ELF-1 (cell line): ENCODE measurements at places on chromosomes 1 and 21.

GRCh38 chr1:23376890-23377811 lies 7.5 kb upstream of the ZNF436 start:
- peak; percentile 40 for DNase-seq

DNA sequence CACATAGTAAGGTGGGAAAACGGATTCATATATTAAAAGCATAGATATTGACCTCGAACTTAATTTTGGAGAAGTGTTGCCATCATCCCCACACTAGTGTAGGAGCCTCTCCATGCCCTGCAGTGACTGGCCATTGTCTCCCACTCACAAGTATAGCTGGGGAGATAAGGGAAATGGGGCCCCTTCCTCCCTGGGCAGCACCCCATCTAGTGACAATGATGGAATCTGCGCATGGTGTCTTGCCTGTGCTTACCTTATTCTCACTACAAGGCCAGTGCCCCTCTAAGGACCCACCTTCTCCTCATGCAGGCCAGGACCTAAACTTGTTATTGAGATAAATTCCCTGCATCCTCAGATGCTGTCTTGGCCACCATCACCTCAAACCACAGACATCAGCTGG lies 374.9 kb downstream of the NTNG1 start:
- no peak for DNase-seq

- no peak for DNase-seq
Observed at GRCh38 chr21:40496116-40496515, 350.8 kb downstream of the DSCAM start.

DNA sequence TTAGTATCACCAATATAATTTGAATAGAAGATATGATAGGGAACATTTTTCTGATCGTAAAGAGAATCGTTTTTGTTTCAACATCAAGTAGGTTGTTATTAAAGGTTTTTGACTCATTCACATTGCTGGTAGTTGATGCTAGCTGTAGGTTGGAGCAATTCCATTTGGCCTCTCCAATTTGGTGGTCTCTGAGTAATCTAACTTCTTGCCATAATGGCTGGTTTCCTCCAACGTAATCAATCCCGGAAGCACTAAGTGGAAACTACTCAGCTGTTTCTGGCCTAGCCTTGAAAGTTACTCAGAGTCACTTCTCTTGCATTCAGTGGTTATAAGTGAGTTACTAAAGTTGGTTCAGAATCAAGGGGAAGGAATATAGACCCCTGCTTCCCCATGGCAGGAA lies 26.0 kb downstream of the RCOR3 start:
- no peak for DNase-seq

GRCh38 chr1:199020904-199021303 lies 382.1 kb downstream of the PTPRC start:
- DNase-seq, result no peak

DNA sequence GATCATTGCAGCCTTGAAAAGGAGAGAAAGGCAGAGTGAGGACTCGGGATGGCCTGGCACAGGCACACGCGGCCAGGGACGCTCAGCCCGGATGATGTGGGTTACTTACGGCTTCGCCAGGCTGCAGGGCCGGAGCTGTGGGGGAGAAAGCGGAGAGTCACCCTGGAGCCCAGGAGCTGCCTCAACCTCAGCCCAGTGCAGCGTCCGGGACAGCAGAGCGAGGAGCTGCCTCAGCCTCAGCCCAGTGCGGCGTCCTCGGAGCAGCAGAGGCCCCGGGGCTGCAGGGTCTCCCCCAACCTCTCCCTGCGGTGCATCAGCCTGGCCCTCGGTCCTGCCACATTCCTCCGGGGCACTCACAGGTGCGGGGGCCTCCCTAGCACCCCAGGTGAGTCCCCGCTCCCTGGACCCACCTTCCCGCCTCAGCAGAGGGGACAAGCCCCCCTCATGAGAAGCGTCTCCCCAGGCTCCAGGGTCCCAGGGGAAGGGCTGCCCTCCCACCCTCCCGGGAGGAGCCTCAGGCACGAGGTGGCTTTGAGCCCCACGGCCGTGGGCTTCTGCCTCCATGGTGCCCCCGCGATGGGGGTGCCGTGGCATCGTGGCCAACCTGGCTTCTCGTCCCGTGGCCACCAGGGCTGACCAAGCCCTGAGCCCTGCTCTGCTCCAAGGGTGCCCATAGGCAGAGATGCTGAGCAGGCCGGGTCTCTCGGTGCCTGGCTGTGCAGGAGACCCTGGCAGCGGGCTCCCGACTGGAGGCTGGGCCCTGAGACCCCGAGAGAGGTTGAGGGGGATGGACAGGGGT lies 10.5 kb upstream of the RNF223 start:
- DNase-seq, result no peak

GRCh38 chr1:98827041-98827440 lies 165.5 kb downstream of the SNX7 start:
- no peak for DNase-seq

DNA sequence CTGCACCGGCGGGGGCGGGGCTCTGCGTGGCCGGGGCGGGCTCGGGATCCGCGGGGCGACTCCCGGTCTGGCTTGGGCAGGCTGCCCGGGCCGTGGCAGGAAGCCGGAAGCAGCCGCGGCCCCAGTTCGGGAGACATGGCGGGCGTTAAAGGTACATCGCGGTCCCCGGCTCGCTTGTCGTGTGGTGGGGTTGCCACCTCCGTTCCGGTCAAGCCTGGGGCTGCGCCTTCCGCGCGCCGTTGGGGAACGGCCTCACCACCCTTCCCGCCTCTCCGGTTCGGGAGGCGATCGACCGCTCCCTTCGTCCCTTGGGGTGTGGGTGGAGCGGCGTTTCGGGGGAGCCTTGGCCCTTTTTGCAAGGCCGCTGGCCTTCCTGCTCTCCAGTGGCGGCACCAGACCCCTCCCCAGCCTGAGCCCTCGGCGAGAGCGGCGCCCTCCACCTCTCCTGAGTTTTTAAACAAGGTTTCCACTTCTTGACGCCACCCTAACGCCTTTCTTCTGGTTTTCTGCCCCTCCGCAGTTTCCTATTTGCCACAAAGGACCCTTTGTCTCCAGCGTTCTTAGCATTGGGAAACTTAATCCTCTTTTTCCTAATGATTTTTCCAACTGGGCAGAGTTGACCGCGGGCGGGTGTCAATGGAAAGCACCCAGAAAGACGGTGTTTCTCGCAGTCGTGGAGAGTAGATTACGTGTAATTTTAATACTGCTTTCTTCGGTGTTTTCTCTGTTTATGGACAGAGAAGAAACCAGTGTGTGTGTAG lies at the start of the genes LEPR and LEPROT:
Gene LEPR, plus strand, starts transcription at position 79 of the 761 bp plus-strand sequence. CDS start 144,898 bp downstream, outside the sequence.
Gene LEPROT, plus strand, starts transcription at position 79 of the 761 bp plus-strand sequence. Its CDS starts 57 bp downstream, at position 136.
- DNase-seq, result peak; percentile 86

DNA sequence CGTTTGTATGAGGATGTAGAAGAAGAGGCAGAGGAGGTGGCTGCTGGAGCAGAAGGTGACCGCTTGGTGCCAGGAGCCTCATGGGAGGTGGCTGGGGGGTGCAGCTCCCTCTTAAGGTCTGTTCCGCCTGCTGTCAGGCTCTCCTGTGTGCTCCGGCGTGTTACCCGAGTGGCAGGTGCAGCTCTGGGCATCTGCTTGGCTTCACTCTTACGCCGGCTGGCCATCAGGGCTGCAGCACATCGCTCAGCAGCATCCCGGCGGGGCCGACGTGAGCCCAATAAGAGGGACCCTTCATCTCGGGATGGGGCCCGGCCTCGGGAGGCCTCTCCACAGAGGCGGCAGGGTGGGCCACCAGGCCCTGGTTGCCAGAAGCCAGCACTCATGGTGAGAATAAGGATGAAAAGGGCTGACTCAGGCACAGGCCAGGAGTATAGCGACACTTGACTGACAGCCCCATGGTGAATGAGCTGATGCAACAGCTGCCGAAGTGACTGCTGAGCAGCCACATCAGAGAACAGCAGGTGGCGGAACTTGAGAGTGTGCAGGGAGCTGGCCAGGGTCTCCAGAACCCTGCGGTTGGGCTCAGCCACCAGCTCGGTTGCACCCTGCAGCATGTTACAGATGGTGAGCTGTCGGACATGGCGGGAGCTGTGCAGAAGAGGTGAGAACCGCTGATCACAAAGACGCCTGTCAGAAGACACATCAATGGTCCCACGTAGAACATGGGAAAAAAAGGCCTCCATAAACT lies 17.5 kb downstream of the LRRC41 start:
- DNase-seq, result peak; percentile 94

GRCh38 chr1:100862591-100862990 lies 32.1 kb downstream of the EXTL2 start:
- DNase-seq, result no peak

GRCh38 chr1:113242481-113242880 lies 147.8 kb upstream of the MAGI3 start:
- DNase-seq, result no peak

DNA sequence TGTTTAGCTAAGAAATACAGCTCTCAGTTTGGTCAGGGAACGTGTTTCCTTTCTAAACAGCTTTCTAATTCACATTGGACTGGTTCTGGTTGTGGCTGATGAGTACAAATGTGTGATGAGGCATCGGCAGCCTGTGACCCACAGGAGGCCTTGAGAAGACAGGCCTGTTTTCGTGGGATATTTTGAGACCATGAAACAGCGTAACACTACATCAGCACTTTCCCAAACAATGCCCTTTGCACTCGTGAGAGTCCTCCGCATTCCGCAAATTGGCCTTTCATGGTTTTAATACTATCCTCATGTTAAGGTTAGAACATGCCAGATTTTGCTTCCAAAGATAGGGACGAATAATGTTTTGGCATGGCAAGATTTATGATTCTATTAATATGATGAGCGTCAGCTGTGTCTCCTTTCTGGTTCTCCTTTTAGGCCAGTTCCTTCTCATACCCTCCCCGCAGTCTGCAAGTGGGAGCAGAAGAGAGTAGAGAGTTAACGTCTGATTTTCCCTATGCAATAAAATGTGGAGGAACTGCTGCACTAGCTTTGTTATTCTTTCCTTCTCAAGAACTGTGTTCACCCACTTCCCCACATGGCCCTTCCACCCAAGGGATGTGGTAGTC lies 84.3 kb upstream of the L1TD1 start:
- DNase-seq, result no peak

DNA sequence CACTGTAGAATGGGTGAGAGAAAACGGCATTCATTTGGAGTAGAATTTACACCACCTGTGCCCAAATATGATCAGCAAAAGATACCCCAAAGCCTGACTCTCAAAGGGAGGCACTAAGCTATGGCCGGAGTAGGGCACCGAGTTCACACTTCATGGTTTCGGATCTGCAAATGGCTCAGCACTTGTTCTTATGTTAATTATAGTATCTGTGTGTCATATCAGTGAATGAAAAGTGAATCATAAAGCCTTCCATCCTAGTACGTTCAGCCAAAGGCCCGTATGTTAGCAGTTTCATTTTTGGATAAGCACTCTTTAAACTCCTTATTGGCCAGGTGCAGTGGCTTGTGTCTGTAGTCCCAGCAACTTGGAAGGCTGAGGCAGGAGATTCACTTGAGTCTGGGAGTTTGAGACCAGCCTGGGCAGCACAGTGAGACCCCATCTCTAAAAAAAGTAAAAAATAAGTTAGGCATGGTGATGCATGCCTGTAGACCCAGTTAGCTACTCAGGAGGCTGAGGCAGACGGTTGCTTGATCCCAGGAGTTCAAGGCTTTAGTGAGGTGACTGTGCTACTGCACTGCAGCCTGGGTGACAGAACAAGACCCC lies 4.9 kb upstream of the CORT start:
- no peak for DNase-seq

GRCh38 chr1:1602968-1603506 lies 3.1 kb upstream of the FNDC10 start:
- DNase-seq, result no peak

DNA sequence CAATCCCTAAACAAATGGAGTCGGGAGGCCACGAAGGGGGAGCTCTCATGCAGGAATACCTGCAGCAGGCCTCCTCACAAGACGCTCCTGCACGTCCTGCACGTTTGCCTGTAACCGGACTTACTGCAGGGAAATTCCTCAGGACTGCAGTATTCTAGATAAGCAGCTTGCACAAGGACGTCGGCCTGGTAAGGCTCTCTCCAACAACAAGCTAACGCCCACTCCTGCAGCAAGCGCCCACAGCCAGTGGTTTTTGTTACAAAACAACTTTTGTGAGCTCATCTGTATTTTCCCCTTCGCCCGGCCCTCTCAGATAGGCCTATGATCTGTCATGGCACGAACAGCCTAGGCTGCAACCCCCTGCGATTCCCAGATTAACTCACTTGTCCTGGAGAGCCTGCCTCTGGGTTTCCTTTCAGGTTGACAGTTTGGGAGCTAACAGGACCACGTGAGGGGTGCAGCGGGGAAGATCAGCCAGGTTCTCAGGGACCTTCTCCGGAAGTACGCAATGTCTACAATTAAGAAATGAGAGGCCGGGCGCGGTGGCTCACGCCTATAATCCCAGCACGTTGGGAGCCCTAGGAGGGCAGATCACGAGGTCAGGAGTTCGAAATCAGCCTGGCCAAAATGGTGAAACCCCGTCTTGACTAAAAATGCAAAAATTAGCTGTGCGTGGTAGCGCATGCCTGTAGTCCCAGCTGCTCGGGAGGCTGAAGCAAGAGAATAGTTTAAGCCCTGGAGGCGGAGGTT lies 921 bp upstream of the MIB2 start:
- DNase-seq, result no peak

DNA sequence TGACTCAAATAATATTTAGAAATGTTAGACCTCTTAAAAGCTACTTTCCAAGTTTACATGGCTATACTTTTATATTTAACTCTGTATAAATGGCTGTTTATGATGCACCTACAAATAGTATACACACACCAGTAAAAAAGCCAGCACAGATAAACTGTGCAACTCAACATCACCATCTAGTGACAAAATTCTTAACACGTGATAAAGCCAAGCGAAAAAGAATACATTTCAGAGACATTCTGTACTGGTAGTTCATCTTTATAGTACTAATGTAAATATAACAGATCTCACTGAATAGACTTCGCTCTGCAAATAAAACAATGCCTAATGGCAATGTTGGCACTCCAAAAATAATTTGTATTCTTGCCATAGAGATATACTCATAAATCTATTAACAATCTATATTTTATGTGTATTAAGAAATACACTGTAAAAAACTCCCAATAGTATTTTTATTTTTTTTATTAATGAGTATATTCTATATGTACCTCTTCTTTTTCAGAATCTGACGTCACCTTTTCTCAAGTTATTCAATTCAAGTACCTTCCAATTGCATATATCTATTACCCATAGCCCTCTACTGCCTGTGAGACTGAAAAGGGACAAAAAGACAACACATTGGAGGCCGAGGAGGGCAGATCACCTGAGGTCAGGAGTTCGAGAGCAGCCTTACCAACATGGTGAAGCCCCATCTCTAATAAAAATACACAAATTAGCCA lies 100.2 kb downstream of the DPYD start:
- no peak for DNase-seq

GRCh38 chr1:70071601-70072000 lies 133.8 kb downstream of the LRRC40 start:
- DNase-seq, result no peak

GRCh38 chr1:68917456-68917855 lies 420.6 kb upstream of the DEPDC1 start:
- DNase-seq, result no peak

- DNase-seq, result no peak
Observed at GRCh38 chr1:244155661-244156060, 104.6 kb downstream of the ZBTB18 start.

- DNase-seq, result no peak
Observed at GRCh38 chr1:51961954-51962353, 28.5 kb downstream of the RAB3B start.

DNA sequence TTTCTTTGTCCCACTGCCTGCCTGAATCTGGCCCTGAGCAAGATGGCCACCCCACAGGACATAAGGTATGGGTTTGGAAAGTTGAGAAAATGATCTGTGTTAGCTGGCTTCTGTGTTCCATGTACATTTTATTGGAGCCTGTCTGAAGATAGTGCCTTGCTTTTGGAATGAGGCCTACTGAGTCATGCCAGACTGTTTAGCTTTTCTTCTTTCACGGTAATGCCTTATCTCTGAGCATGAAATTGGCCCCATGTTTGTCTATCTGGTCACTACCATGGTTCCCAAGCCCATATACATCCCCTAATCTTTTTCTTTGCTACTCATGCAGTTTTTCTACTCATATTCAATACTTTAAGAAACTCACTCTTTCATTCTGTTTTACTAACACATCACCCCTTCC lies 85.1 kb upstream of the LMO4 start:
- no peak for DNase-seq
